ENCODE measurements at places on chromosomes 11 and 22.

- no peak for DNase-seq
Measured at GRCh38 chr11:65525546-65526480, 930 bp downstream of the SCYL1 start.

DNA sequence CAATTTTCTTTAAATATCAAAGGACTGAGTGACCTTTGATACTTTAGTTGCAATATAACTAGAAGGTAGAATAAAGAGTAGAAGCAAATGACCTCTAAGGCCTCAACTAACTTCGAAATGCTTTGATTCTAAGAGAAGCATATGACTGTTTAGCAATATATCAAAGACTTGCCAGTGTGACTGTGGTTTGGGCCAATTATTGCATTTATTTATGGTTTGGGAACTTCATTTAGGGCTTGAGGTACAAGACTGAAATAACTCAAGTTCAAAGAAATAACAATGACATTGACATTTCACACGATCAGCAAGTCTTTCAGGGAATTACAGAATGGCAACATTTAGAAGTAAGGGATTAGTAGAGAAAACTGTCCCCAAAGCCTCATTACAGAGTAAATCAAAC lies 709.7 kb upstream of the LRRC4C start:
- no peak for DNase-seq

- DNase-seq = no peak
Measured at GRCh38 chr11:113556036-113556435, 80.8 kb upstream of the DRD2 start.

DNA sequence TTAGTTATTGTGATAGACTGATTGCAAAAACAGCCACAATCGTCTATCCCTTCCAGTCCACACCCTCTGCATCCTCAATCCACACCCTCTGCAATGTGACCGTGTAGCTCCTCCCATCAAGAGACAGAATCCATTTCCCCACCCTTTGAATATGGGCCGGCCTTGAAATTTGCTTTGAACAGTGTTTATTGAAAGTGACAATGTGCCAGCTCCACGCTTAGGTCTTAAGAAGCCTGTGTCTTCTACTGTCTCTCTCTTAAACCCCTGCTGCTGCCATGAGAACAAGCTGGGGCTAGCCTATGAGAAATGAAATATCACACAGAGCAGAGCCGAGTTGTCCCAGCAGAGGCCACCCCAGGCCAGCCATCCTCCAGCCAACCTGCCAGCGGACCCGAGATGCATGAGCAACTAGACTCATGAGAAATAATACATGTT lies 22.3 kb upstream of the MICAL2 start:
- peak; percentile 15 for DNase-seq

GRCh38 chr22:31062566-31063230 lies 18.4 kb upstream of the SMTN start:
- DNase-seq = no peak

DNA sequence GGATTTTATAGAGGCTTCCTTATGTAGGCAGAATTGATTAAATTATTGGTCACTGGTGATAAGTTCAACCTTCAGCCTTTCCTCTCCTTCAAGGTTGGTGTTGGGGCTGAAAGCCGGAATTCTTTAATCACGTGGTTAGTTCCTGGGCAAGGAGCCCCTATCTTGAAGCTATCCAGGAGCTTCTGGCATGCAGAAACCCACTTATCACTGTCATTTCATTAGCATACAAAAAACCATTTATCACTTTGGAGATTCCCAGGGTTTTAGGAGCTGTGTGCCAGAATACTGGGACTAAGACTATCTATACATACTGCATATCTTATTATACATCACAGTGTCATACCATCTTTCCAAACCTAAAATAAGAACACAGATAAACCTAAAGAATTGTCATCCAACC lies 18.5 kb upstream of the MED17 start:
- no peak for DNase-seq

DNA sequence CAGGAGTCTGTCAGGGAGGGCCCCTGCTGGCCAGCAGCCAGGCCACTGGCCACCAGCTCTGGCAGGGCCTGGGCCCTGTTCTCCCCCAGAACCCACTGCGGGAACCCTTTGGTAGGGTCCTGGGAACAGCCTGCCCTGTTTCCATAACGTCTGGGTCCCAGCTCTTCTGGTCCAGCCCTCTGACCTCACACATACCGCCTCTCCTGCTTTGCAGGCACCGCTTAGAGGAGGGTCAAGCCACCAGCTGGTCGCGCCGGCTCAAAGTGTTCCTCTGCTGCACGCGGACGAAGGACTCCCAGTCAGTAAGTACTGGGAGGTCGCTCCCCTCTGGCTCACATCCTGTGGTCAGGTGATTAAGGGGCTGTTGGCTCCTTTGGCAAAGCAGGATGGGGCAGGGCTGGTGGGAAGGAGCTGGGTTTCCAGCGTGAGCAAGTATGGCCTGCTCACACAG lies 26.6 kb upstream of the MYRF start:
- no peak for DNase-seq

- no peak for DNase-seq
Measured at GRCh38 chr11:108803776-108804175, 138.9 kb downstream of the DDX10 start.

DNA sequence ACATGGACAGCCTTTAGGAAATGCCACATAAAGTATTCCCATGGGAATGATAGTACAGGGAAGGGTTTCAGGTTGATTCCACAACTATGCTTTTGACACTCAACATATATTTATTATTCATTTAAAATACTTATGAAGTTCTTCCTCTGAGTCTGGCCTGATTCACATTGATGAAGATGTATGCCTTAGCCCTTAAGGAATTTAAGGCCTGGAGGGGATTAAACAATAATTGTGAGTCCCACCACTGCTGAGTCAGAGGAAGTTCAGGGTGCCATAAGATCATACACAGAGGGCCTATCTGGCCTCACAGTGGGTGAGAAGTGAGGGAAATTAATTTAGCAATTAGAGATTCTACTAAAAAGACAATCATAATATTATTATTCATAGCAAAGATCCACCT lies 161.1 kb upstream of the SNX19 start:
- DNase-seq = no peak

DNA sequence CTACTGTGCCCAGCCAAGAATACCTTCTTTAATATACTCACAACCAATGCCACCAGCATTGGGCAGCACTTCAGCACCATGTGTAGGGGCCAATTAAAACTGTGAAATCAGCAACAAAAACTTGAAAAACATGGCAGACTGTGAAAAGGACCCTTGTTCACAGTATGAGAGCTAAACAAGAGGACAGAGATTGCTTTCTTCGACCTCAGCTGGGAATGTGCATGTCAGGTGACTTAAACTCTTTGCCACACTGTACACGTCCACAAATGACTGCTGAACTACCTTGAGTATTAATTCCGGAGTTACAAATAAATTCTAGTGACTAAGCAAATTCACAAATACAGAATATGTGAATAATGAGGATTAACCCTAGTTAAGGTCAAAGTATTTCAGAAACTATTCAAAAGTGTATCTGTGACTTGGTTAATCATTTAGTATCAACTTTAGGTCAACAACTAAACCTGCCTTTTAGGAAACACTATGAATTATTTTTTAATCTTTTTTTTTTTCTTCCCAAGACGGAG lies 33.0 kb downstream of the DDX6 start:
- DNase-seq = no peak

GRCh38 chr11:42631220-42631843 lies 680.5 kb upstream of the API5 start:
- no peak for DNase-seq

GRCh38 chr11:121391914-121392313 lies 60.2 kb upstream of the SORL1 start:
- no peak for DNase-seq
